ENCODE measurements at places on chromosomes 5 and 9.

DNA sequence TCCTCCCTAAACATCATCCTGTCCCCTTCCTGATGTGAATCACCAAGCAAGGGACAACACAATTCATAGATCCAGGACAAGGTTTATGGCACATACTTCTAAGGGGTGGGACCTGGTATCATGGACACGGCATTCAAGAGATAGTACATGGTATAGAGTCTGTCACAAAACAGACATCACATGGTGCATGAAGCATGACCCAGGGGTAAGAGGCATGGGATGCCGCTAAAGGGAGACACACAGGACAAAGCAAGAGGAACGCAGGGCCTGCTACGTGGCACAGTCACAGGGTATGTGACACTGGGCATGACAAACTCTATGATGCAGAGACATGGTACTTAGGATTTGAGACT is 20.7 kb downstream of the GSN start:
- DNase-seq: no peak

GRCh38 chr5:81537905-81538547 is 144.1 kb upstream of the ACOT12 start:
- DNase-seq: no peak

DNA sequence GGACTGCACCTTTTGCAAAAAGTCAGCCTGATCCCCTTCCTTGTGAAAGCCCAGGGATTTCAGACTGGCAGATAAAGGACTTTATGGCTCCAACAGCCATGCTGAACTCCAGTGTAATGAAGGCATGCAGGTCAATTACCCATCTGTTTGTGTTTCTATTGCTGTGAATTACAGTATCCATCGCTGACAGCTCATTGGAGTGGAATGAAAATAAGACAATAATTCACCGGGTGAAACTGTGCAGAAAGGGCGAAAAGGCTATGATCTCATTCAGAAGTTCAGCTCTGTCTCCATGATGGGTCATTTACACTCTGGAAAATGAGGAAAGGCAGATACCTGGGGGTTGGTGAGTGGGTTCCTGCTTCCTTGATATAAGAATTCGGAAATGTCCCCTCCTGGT is 148.0 kb downstream of the BRINP1 start:
- peak; percentile 1 for DNase-seq

- DNase-seq: no peak
Measured at GRCh38 chr9:21294364-21294774, 10.7 kb downstream of the IFNA5 start.

GRCh38 chr9:136047076-136047774 is 47.9 kb downstream of the NACC2 start:
- no peak for DNase-seq

DNA sequence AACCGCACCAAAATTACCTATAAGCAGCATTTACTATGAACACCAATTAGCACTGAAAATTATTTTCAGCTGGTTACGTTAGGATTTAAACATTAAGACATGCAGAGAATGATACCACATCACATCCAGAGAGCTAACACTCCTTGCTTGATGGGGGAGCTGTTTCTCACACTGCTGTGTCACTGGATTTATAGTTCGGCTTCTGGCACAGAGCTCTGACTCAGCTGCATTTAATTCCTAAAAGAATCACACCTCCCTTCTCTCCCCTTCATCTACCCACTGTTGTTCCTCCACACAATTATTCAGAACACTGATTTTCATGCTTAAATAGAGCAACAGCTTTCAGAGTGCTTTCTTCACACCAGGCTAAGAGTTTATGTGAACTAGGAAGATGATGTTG is 82.6 kb upstream of the SV2C start:
- DNase-seq: no peak

DNA sequence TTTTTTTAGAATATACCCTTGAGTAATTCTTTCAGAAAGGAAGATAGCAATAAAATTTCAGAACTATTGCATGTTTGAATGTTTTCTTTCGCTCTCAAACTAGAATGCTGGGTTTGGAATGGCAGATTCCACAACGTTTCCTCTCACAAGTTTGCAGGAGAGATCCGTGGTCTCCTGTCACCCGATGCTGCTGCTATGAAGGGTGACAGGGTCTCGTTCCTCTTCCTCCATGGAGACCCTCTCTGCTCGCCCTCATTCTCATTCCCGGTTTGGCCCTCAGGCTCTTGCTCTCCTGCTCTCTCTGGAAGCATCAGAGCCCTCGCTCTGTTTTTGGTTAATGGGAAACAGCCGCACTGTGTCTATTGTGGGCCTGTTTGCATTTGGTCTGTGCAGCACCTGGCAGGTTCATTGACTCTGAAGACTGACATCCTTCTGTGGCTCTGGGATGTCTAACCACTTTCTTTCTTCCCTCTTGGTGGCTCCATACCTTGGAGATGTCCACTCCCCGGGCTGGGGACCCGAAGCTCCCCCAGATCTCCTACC is 12.6 kb upstream of the FAM163B start:
- DNase-seq: no peak

- DNase-seq: no peak
Measured at GRCh38 chr9:106862821-106863720, at the start of gene ZNF462. Gene ZNF462 (plus strand): TSS chr9:106863166. CDS start chr9:106923384, 60,218 bp downstream.

- DNase-seq: no peak
Measured at GRCh38 chr9:95494022-95494415, 22.8 kb downstream of the PTCH1 start.

GRCh38 chr5:2757563-2758351 is 6.3 kb upstream of the IRX2 start:
- no peak for DNase-seq

- no peak for DNase-seq
Measured at GRCh38 chr9:19386502-19387044, 6.5 kb upstream of the RPS6 start.

DNA sequence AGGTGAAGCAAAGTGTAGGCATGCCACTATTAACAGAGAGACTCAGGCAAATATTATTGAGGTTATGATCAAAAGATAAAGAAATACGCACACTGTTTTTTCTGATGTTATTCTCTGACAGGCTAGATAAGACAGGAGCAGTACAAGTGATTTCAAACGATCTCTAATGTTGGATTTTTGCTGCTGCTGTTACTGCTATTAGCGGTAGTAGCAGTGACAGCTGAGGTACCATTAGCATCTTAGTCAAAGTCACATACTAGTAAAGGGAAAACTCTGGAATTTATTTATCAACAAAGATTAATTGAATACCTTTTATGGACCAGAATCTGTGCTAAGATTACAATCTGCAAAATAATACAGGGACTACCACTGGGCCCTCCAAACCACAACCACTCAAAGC is 362.4 kb upstream of the CDH6 start:
- DNase-seq: no peak

- no peak for DNase-seq
Measured at GRCh38 chr5:106801554-106801953, 869.2 kb downstream of the EFNA5 start.

Data from NCI-H446 treated with DMSO at 0.1 percent for 48 hours (cell line).